ENCODE measurements at places on chromosomes 2 and 18. TPM values are rescaled to one million over a fixed set of nuclear protein-coding genes. Genes with fewer than 3 reads are reported as not detected.

The REG1B gene
- not detected for total RNA-seq

The GALM gene
- 14.7 TPM for total RNA-seq

The DAPL1 gene
- not detected for total RNA-seq

The CCL20 gene
- not detected for total RNA-seq

GRCh38 chr2:137892739-137893138 is 71.5 kb upstream of the HNMT start:
- no peak for DNase-seq

- no peak for DNase-seq
Measured at GRCh38 chr18:34153711-34154110, 71.0 kb downstream of the NOL4 start.

DNA sequence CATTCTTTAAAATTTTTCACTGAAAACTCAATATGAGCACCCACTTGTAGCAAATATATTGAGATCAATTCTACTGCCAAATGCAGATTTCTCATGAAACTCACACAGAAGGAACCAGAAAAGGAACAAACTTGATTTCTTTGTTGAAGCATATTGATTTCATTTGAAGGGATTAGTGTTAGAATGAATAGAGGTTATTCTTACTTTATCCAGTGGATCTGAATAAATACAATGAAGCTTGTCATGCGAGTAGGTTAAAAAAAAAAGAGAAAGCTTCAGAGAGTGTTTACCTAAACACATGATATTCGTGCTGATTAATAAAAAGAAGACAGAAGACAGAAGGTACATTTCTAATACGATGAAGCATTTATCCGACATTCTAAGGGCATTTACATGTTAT is 226.7 kb upstream of the ZSWIM2 start:
- no peak for DNase-seq

- DNase-seq: no peak
Measured at GRCh38 chr18:42185486-42185885, 230.5 kb downstream of the PIK3C3 start.

- DNase-seq: no peak
Measured at GRCh38 chr2:146123256-146123655, 1603.3 kb upstream of the ZEB2 start.

GRCh38 chr18:2853926-2854664 is 7.3 kb downstream of the EMILIN2 start:
- no peak for DNase-seq
